Activated CD4-positive, alpha-beta T cell treated with anti-CD3 and anti-CD28 coated beads for 36 hours (primary cell): ENCODE measurements at places on chromosomes 12 and 14.

- DNase-seq = no peak
These were observed 211.9 kb downstream of the APAF1 start for GRCh38 chr12:98856897-98857540.

- DNase-seq = no peak
These were observed 32.8 kb downstream of the DGLUCY start for GRCh38 chr14:91146661-91147060.

GRCh38 chr12:120748242-120748641, 22.6 kb downstream of the ACADS start:
- DNase-seq = no peak

- no peak for DNase-seq
These were observed 100.6 kb downstream of the TNFAIP2 start for GRCh38 chr14:103223818-103224352.

DNA sequence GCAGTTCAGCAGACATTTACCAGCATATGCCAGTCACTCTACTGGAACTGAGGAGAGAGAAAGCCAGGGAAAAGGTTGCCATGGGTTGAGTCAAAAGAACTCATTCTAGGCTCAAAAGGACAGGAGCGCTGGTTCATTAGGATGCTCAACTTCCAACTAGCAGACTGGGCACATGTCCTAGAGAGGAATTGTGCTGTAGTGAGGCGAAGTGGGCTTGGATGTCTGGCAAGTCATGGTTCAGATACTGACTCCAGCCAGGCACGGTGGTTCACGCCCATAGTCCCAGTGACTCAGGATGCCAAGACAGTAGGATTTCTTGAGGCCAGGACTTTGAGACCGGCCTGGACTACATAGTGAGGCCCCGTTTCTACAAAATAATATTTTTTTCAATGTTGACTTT, 281.5 kb downstream of the CACNA1C start:
- no peak for DNase-seq

DNA sequence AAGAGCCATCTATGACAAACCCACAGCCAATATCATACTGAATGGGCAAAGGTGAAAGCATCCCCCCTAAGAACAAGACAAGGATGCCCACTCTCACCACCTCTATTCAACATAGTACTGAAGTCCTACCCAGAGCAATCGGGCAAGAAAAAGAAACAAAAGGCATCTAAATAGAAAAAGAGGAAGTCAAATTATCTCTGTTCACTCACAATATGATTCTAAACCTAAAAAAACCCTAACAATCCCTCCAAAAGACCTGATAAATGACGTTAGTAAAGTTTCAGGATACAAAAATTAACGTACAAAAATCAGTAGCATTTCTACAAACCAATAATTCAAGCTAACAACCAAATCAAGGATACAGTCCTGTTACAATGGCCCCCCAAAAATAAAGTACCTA, 26.9 kb downstream of the MDM1 start:
- no peak for DNase-seq

DNA sequence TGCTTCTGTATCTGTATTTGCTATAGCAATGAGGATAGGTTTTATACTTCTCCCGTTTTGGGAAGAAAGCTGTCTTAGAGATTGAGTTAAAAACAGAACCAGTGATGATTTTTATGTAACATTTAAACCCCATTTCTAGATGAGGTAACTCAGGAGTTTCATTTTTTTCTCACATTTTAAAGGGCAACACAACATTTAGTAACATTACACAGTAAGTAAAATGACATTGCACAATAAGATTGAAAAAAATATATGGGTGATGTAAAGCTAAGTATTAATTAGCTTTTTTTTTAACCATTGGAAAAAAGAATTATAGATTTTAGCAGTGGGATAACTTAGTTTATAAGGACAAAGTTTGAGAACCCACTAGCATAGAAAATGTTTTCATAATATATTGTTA, 25.2 kb upstream of the SCFD1 start:
- no peak for DNase-seq

- DNase-seq = peak; percentile 79
These were observed 70.2 kb upstream of the GPHB5 start for GRCh38 chr14:63388766-63389431.

GRCh38 chr14:64536488-64537245, 3.9 kb upstream of the HSPA2 start:
- no peak for DNase-seq

GRCh38 chr12:47303207-47303606, 223.4 kb upstream of the AMIGO2 start:
- no peak for DNase-seq

GRCh38 chr14:59832653-59833294, 37.8 kb downstream of the RTN1 start:
- no peak for DNase-seq
